RCC 7860 (cell line): ENCODE measurements at places on chromosomes 4 and X.
A peak's percentile ranks its signal among the peaks of the same experiment; 100 is the strongest.

- DNase-seq: peak; percentile 31
These were observed 152.0 kb upstream of the SLC4A4 start for GRCh38 chr4:71186566-71187403.

DNA sequence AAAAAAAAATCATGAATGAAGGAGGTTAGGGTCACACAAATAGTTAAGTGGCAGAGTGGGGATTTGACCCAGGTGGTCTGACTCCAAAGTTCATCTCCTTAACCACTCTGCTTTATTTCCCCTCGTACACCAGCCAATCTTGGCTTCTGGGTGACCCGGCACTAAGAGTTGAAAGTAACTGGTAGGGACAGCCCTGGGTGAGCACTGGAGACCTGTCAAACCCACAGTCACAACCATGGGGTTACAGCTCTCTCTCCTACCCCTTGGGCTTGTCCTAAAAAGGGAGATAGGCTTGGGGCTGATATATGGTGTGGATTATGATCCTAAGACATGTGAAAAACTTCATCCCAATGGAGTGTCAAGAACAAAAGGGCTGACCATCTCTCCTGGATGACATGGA is 12.5 kb downstream of the IGFBP7 start:
- no peak for DNase-seq

DNA sequence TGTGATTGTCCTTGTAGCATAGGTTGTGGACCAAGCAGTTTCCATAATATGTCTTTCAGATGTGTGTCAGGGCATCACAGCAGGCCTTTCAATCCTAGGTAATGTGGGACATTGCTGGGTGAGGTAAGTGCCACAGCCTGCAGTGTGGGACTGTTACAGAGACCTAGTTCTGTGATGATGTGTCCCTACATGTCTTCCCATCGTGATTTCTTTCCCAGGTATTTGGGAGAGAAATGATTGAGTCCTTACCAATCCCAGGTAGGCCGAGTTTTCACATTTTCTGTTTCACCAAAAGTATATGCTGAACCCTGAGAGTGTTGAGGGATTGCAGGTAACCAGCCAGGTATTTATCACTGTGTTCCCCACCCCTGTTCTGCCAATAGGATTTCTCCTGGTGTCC is 10.6 kb upstream of the ATXN3L start:
- no peak for DNase-seq

DNA sequence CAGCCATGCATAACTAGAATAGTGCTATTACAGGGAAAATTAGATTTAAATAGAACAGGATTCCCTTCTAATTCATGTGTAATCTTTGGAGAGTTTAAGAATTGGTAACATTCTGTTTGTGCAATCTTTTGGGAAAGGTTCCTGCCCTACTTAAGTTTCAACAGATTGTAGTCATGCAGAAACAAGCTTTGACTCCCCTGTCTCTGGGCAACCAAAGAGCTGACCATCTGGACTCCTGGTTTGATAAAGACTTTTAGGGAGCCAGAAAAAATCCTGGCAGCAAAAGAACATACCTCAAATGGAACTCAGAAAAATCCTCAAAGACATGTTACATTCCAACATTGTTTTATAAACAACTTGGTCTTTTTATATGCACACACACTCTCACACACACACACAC is 191.1 kb upstream of the NEIL3 start:
- no peak for DNase-seq

GRCh38 chr4:187333151-187333550 is 609.5 kb upstream of the FAT1 start:
- DNase-seq: no peak
